ENCODE measurements at places on chromosomes 7 and 10.

- no peak for DNase-seq
Observed at GRCh38 chr7:156458011-156458410, 182.6 kb upstream of the RNF32 start.

GRCh38 chr10:132383751-132384196, 13.2 kb upstream of the PWWP2B start:
- DNase-seq, result no peak

DNA sequence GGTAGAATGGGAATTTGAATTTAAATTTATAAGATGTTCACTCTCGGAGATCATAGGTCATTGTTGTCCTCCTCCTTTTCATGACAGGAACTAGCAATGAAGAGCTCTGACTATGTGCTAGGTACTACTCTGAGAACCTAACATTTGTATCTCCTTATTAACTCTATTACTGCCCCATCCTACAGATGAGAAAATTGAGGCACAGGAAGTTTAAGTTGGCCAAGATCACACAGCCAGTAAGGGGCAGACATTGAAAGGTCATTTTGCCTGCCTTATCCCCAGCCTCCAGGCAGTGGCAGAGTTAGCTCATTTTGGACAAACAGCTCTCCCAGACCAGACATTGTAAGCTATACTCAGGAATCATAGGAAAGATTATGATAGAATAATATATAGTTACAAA, 6.0 kb downstream of the SRGN start:
- no peak for DNase-seq

DNA sequence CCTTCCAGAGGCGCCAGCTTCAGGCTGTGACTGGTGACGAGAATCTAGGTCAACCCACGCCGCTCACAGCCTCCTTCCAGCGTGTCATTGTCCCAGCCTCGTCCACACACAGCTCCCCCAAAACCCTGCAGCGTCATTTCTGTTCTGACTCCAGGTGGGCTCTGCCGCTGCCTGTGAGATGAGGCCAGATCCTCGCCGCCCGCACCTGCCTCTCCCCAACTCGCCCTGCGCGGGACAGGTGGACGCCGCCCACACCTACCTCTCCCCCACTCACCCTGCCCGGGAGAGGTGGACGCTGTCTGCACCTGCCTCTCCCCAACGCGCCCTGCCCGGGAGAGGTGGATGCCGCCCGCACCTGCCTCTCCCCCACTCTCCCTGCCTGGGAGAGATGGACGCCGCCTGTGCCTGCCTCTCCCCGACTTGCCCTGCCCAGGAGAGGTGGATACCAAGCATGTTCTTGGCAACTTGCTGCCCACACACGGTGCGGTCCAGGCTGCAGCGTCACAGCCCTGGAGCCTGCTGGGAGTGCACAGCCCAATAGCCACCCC, 32.0 kb upstream of the CFAP46 start:
- no peak for DNase-seq

DNA sequence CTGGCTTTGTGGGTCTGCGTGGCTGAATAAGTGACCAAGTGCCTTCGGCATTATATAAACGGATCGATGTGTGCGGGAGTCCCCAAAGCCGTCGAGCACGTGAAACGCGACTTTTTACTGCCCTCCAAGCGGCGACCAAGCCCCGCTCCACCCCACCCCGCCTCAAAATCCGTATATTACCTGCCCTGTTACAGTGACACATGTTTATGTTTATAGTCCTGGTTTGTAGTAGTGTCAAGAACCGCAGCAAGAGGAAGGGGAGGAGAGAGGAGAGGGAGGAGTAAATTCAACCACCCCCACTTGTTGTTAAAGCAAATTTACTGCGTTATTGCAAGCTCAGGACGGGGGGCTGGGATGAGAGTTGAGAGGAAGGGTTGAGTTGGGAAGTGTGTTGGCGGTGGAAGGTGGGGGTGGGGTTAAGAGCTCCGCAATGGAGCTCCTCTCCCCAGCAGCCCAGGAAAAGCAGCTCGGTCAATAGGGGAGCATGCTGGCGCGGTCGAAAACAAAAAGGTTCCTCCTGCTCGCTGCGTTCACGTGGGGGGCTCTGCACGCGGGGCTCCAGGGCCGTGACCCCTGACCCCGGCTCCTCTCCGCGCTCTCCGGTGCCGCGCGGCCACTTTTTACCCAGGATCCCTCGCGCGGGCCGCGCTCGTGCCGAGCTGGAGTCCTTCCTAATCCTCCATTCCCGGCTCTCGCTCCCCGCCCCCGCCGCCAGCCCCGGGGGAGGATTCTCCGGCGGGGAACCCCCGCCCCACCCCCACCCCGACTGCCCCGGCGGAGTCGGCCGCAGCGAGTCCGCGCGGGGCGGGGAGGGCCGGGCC, at the start of gene SKIDA1:
TSS of gene SKIDA1 (minus strand) at position 316 of the 821 bp plus-strand sequence. CDS start 7,860 bp downstream, outside the sequence.
- DNase-seq, result peak; percentile 26

DNA sequence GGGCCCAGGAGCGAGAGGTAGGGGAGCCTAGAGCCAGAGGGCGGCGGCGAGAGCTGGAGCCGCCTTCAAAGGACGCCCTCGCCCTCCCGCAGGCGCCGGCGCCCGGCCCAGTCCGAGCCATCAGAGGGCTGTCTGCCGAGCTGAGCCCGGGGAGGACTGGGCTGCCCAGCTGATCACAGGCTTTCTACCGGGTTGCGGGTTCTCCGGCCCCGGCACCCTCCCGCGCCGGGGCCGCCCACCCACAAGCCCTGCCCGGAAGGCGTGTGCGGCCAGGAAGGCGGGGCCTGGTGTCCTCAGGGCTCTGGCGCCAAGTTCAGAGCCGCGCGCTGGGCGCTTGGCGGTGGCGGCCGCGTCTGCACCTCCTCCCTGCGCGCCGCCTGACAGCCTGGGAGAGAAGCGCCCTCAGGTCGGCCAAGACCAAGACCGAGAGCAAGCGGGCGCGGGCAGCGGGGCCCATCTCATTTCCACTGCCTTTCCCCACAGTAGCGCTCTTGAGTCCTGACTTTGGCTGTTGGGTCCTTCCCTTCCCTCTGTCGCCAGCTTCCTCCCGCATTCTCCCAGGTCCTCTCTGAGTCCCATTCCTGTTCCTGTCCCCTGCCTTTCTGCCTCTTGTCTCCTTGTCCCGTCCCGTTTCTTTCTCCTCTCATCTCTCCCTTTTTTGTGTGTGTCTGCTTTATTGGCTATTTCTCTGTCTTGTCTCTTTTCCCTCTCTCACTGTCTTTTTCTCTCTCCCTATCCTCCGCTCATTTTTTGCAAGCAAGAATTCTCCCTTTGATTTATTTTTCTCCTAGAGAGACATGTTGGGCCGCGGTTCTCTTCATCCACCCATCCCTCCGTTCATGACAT, 60.6 kb upstream of the MSMB start:
- no peak for DNase-seq

DNA sequence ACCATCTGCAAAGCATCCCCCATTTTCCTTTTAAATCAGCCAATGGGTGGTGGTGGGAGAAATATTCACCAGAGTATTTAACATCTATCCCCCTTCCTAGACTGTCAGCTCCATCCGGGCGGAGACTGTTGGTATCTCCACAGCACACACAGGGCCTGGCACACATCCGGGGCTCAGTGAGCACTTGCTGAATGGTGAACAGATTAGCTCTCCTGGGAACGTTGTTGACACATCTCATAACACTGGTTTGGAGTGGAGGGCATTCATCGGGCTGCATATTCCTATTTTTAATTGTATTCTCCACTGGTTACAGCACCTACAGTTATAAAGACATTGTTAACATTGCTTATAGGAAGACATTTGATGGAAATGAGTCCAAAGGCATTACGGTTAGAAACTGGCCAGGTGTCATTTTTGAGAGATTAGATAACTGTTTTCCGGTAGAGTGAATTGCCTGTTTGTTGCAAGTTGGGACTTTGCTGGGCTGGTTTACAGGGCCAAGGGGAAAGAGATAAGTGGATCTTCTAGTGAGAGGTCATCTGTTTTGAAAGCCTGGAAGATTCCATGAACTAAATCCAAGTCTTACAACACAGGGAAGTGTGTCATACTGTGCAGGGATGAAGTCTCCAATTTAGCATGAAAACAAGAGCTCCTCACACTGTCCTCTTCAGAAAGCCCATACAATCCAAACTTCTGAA, 101.8 kb downstream of the EGFR start:
- no peak for DNase-seq

All from stimulated activated CD4-positive, alpha-beta T cell treated with anti-CD3 and anti-CD28 coated beads, Interleukin-15, amount 100 ng/mL, for 1 hour (primary cell).